ENCODE measurements at places on chromosomes 7 and 10. TPM values are rescaled to one million over a fixed set of nuclear protein-coding genes. Genes with fewer than 3 reads are reported as not detected.

Gene SFMBT2
- total RNA-seq = 20.3 TPM

GRCh38 chr10:3954615-3955014, 169.6 kb upstream of the KLF6 start:
- no peak for DNase-seq

DNA sequence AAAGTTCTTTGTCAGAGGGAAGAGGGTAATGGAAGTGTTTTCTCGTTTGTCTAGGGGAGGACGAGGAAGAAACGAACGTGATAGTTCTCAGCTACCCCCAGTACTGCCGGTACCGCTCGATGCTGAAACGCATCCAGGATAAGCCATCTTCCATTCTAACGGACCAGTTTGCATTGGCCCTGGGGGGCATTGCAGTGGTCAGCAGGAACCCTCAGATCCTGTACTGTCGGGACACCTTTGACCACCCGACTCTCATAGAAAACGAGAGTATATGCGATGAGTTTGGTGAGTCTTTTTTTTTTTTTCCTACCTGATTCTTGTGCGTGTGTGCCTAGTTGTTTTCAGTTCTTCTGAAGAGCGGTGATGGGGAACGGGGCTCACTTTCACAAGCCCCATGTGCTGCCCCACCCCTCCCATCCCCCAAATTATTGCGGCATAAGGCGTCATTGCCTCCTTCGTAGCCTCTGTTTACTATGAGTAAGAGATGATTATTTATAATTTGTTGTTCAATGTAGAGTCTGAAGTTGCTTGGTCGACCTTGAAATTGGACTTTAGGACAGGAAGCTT, 98.6 kb downstream of the ARID5B start:
- no peak for DNase-seq

Gene CALHM1
- total RNA-seq = not detected

Gene ATOH7
- not detected for total RNA-seq

Gene ITIH5
- total RNA-seq = 25.5 TPM

Measured in ureter (tissue), 1 donor.